ENCODE measurements at places on chromosomes 12 and 14. TPM values are rescaled to one million over a fixed set of nuclear protein-coding genes. Genes with fewer than 3 reads are reported as not detected.
A peak's percentile ranks its signal among the peaks of the same experiment; 100 is the strongest.

- DNase-seq: no peak
Measured at GRCh38 chr14:68552602-68553001, 240.3 kb downstream of the ZFP36L1 start.

GRCh38 chr14:60288279-60288678 lies 39.3 kb downstream of the PPM1A start:
- DNase-seq: no peak

DNA sequence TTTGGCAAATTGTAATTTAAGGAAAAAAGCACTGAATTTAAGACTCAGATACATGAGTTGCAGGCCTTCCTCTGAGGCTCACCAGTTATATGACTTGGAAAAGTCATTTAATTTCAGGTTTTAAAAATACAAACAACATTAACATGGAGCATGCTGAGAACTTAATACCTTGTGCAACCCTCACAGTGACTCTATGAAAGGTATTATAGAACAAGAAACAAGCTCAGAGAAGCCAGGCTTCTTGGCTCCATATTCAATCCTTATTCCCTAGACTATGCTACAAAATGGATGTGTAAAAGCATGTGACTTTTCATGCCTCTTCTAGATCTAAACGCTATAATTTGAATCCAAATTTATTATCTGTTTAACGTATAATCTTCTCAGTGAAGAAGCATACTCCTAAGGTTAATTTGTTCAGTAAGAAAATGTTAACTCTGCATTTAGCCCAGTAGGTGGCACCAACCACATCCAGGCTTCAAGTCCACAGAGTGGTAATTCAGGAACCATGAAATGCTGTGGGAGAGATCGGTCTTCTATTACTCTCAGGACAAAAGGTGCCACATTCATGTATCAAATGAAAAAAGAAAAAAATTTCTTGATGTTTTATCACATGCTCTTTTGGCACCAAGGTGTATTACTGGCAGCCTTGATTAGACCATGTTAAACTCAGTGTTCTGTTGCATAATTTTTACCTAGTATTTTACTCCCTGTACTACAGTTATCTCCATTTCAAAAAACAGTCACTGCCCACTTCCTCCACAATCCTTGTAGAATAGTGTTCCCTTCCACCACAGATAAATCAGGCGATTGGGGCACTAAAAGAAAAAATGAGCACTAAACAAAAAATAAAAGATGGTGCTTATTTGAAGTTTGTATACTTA lies 9.3 kb downstream of the CCDC196 start:
- DNase-seq: peak; percentile 28

GRCh38 chr12:8890313-8891085 lies 23.8 kb upstream of the PHC1 start:
- DNase-seq: peak; percentile 37

The IGFBP6 gene
- 139 TPM for total RNA-seq

The SMCO2 gene
- not detected for total RNA-seq

The TAC3 gene
- not detected for total RNA-seq
